ENCODE measurements at places on chromosomes 2 and 18. TPM values are rescaled to one million over a fixed set of nuclear protein-coding genes. Genes with fewer than 3 reads are reported as not detected.

The LCLAT1 gene
- total RNA-seq: 13.0 TPM

The SPDYA gene
- total RNA-seq: 1.9 TPM

The SLC40A1 gene
- 135 TPM for total RNA-seq

The NDUFV2 gene
- 108 TPM for total RNA-seq

The FTCDNL1 gene
- 3.7 TPM for total RNA-seq

The CD8A gene
- 5.5 TPM for total RNA-seq

GRCh38 chr2:235827585-235827992 lies 333.7 kb downstream of the AGAP1 start:
- H3K4me1 ChIP-seq: no peaks in the 10 kb centered on the region
- H3K27me3 ChIP-seq: no peaks in the 10 kb centered on the region
- H3K4me3 ChIP-seq: no peak overlapping the region
- no peak for DNase-seq

GRCh38 chr2:58932801-58933200 lies 691.7 kb upstream of the FANCL start:
- no peak overlapping the region for H3K27ac ChIP-seq
- H3K36me3 ChIP-seq: no peaks in the 10 kb centered on the region
- no peaks in the 10 kb centered on the region for H3K27me3 ChIP-seq
- no peaks in the 10 kb centered on the region for H3K4me1 ChIP-seq

- no peak for DNase-seq
- H3K27me3 ChIP-seq: no peaks in the 10 kb centered on the region
- no peaks in the 10 kb centered on the region for H3K36me3 ChIP-seq
- no peak overlapping the region for H3K27ac ChIP-seq
- H3K4me3 ChIP-seq: no peak overlapping the region
These were observed 59.3 kb upstream of the ALPP start for GRCh38 chr2:232319067-232319802.

DNA sequence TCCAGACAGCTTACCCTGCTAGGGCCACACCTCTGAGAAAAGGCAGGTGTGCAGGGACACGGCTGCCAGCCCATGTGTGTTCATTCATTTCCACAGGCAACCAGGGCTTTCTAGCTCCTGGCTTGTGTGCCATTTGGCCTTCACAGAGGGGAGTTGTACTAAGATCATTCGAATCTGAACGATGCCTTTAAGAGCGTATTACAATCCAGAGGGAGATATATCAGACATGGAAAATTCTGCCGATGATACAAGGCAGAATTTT lies 64.2 kb upstream of the OTOF start:
- DNase-seq: no peak
- H3K4me1 ChIP-seq: no peaks in the 10 kb centered on the region
- H3K27ac ChIP-seq: no peak overlapping the region
- H3K4me3 ChIP-seq: no peak overlapping the region
- no peaks in the 10 kb centered on the region for H3K36me3 ChIP-seq
- H3K27me3 ChIP-seq: peaks cover 4% of the 10 kb centered on the region

GRCh38 chr2:88760819-88761598 lies 69.5 kb downstream of the RPIA start:
- no peak overlapping the region for H3K4me3 ChIP-seq
- peaks cover 20% of the 10 kb centered on the region for H3K27me3 ChIP-seq
- peaks cover 12% of the 10 kb centered on the region for H3K4me1 ChIP-seq
- H3K36me3 ChIP-seq: no peaks in the 10 kb centered on the region
- no peak for DNase-seq

DNA sequence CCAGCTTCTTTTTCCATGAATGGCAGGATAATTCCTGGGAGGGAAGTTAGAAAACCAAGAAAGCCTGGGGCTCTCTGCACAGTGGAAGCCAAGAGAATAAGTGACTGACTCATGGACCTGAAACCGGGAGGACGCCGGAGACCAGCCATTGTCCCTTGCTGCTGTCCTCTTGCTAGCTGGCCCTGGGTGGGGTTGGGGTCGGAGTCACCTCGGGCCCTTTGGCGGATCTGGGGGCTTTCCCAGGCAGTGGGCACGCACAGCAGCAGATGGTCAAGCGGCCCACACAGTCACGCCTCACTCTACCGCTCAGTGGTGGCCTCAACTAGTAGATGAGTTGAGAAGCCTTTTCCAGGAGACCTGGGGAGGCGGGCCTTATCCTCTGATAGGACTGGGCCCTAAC lies 15.6 kb downstream of the EFHD1 start:
- no peaks in the 10 kb centered on the region for H3K27me3 ChIP-seq
- H3K27ac ChIP-seq: no peak overlapping the region
- H3K4me3 ChIP-seq: no peak overlapping the region
- H3K4me1 ChIP-seq: no peaks in the 10 kb centered on the region
- DNase-seq: no peak
- H3K36me3 ChIP-seq: no peaks in the 10 kb centered on the region

DNA sequence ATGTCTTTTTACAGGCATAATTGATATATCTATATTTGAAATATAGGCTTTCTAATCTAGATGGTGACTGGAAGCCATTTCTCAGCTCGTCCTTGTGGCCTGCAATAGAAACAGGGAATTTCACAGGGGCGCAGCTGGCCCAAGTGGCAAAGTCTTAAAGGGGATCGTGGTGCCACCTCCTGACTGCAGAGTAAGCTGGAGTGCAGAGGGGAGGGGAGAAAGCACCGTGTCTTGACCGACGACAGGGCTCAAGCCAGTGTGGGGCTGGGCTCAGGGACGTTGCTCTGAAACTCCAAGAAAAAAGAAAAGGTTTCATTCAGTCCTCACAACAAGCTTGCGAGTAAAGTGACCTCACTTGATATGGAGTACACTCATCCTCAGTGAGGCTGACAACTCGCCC lies 255.1 kb downstream of the DCDC2C start:
- no peak for DNase-seq
- H3K27ac ChIP-seq: no peak overlapping the region
- H3K36me3 ChIP-seq: no peaks in the 10 kb centered on the region
- no peaks in the 10 kb centered on the region for H3K27me3 ChIP-seq
- no peak overlapping the region for H3K4me3 ChIP-seq
- H3K4me1 ChIP-seq: no peaks in the 10 kb centered on the region

- no peak overlapping the region for H3K27ac ChIP-seq
- no peaks in the 10 kb centered on the region for H3K27me3 ChIP-seq
- peaks cover 33% of the 10 kb centered on the region for H3K36me3 ChIP-seq
- no peak overlapping the region for H3K4me3 ChIP-seq
- DNase-seq: no peak
- no peaks in the 10 kb centered on the region for H3K4me1 ChIP-seq
These were observed 35.8 kb upstream of the CACNB4 start for GRCh38 chr2:152134488-152135280.

DNA sequence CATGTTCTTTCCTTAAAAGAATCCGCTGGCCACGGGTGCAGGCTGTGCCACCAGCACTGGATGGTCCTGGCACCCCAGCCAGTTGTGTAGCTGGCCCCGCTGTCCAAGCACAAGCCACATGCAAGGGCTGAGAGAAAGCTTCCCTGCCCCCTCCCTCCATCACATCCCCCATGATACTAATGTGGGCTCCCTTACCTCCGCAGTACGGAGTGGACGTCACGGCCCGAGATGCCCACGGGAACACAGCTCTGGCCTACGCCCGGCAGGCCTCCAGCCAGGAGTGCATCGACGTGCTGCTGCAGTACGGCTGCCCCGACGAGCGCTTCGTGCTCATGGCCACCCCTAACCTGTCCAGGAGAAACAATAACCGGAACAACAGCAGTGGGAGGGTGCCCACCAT lies 44.5 kb downstream of the GBX2 start:
- peaks cover 31% of the 10 kb centered on the region for H3K36me3 ChIP-seq
- DNase-seq: no peak
- no peaks in the 10 kb centered on the region for H3K4me1 ChIP-seq

- no peak overlapping the region for H3K27ac ChIP-seq
- H3K4me1 ChIP-seq: peaks cover 22% of the 10 kb centered on the region
- H3K4me3 ChIP-seq: no peak overlapping the region
- no peaks in the 10 kb centered on the region for H3K36me3 ChIP-seq
- H3K27me3 ChIP-seq: no peaks in the 10 kb centered on the region
These were observed 36.8 kb downstream of the LRRFIP1 start for GRCh38 chr2:237664151-237664550.

- H3K4me3 ChIP-seq: no peak overlapping the region
- H3K36me3 ChIP-seq: no peaks in the 10 kb centered on the region
- DNase-seq: no peak
- no peak overlapping the region for H3K27ac ChIP-seq
These were observed 11.2 kb downstream of the POU3F3 start for GRCh38 chr2:104865096-104865470.

- H3K36me3 ChIP-seq: no peaks in the 10 kb centered on the region
- H3K4me1 ChIP-seq: no peaks in the 10 kb centered on the region
- no peak overlapping the region for H3K27ac ChIP-seq
- H3K4me3 ChIP-seq: no peak overlapping the region
These were observed 139.7 kb downstream of the B3GNT2 start for GRCh38 chr2:62335612-62336011.

- no peaks in the 10 kb centered on the region for H3K27me3 ChIP-seq
- H3K4me3 ChIP-seq: peak overlapping the region; percentile 47
- peaks cover 39% of the 10 kb centered on the region for H3K4me1 ChIP-seq
- H3K27ac ChIP-seq: peak overlapping the region; percentile 84
These were observed 77.0 kb upstream of the SERTAD2 start for GRCh38 chr2:64730551-64731262.

GRCh38 chr2:36173760-36174404 lies 181.7 kb upstream of the CRIM1 start:
- H3K4me3 ChIP-seq: no peak overlapping the region
- no peaks in the 10 kb centered on the region for H3K36me3 ChIP-seq
- no peaks in the 10 kb centered on the region for H3K27me3 ChIP-seq
- H3K27ac ChIP-seq: no peak overlapping the region

DNA sequence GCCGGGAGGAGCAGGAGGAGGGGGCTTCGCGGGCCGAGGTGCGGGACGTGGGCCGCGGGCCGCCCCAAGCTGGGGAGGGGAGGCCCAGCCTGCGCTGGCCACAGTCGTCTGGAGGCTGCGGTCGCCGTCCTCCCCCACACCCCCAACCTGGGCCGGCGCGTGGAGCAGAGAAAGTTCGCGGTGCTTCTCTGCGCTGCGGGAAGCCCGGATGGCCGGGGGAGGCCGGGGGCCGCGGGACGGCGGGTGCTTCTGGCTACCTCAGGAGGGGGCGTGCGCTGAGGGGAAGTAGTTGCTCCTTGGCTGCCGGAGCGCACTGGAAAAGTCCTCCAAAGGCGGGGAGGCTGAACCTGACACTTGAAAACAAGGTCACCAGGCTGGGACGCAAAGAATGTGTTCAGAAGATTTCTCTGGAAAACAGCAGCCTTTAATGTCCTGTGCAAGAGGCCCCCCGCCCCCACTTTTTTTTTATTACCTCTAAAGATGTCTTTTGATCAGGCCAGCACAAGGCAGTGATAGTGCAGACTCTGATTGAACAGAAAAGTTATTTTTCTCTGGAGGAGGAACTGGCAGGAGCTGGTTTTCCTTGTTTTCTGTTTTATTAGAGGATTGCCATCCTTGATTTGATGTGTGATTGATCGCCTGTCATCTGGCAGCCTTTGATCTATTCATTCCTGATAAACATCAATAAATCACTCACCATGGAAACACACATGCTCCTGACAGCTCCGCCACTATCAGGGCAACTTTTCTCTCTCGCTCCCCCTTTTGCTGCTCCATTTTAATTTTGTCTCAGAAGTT lies 1.6 kb downstream of the TSHZ1 start:
- peaks cover 51% of the 10 kb centered on the region for H3K4me1 ChIP-seq
- H3K36me3 ChIP-seq: no peaks in the 10 kb centered on the region
- H3K27me3 ChIP-seq: no peaks in the 10 kb centered on the region
- H3K27ac ChIP-seq: peak overlapping the region; percentile 77
- peak; percentile 63 for DNase-seq

- H3K4me1 ChIP-seq: peaks cover 4% of the 10 kb centered on the region
- no peak overlapping the region for H3K4me3 ChIP-seq
- H3K27ac ChIP-seq: no peak overlapping the region
These were observed 34.1 kb downstream of the HDAC4 start for GRCh38 chr2:239366740-239367139.

GRCh38 chr2:23545811-23546210 lies 160.8 kb downstream of the KLHL29 start:
- no peaks in the 10 kb centered on the region for H3K4me1 ChIP-seq
- no peak overlapping the region for H3K4me3 ChIP-seq
- H3K27me3 ChIP-seq: no peaks in the 10 kb centered on the region
- H3K27ac ChIP-seq: no peak overlapping the region
- no peak for DNase-seq

DNA sequence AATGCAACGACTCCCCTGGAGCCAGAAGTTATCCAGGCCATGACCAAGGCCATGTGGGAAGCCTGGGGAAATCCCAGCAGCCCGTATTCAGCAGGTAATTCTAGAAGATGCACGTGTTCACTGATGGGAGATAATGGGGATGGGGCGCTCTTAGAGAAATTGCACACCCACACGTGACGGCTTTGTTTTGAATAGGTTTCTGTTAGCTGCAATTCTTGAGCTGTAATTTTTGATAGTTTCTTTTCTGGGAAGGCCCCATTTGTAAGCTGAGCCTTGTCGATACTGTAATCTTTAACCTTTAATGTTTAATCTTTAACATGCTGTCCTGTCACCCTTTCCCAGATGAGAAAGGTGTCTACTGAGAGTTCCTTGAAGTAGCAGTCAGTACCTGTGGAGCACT lies 3.6 kb downstream of the SCLY start:
- peaks cover 32% of the 10 kb centered on the region for H3K36me3 ChIP-seq
- H3K27ac ChIP-seq: no peak overlapping the region
- no peak overlapping the region for H3K4me3 ChIP-seq
- no peaks in the 10 kb centered on the region for H3K27me3 ChIP-seq
- no peak for DNase-seq
- peaks cover 18% of the 10 kb centered on the region for H3K4me1 ChIP-seq

DNA sequence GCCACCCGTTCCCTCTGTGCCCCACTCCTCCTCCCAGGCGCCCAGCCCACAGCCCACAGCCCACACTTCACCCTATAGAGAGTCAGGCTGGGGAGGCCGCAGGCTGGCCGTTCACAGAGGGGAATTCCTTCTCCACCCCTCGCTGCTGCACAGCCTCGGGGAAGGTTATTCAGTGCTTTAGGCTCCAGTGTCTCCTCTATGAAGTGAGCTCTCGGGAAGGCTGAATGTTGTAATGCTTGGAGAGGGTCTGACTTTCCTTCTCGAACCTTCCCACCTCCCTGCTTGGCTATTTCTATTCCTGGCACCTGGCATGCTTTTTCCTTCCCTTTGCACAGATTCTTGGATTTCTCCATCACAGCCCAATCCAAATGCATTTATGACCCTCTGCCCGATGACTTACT lies 62.5 kb upstream of the SMAD7 start:
- no peaks in the 10 kb centered on the region for H3K27me3 ChIP-seq
- no peak overlapping the region for H3K4me3 ChIP-seq
- H3K36me3 ChIP-seq: no peaks in the 10 kb centered on the region
- peak; percentile 14 for DNase-seq
- H3K4me1 ChIP-seq: no peaks in the 10 kb centered on the region

DNA sequence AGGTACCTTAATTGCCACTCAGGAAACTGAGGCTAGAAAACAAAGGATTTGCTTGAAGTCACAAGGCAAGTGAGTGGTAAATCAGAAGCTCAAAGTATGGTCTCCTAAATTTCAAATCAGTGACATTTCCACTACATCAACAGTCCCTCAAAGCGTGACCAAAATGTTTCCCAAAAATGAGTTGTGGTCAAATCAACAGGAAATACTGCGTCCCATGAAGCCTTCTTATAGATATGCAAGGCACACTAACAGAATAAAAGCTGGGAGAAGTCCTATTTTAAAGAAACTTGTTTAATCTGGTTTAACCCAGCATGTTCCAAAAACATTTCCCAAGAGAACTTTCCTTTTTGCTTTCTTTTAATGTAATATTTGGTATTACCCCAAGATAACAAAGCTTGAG lies 249.4 kb downstream of the EXOC6B start:
- H3K4me3 ChIP-seq: no peak overlapping the region
- no peaks in the 10 kb centered on the region for H3K27me3 ChIP-seq
- H3K27ac ChIP-seq: no peak overlapping the region
- no peak for DNase-seq
- H3K36me3 ChIP-seq: no peaks in the 10 kb centered on the region
- peaks cover 6% of the 10 kb centered on the region for H3K4me1 ChIP-seq

Measured in lower lobe of right lung (tissue), 2 donors.